T follicular helper cell (primary cell): ENCODE measurements at places on chromosomes 5 and 9.

DNA sequence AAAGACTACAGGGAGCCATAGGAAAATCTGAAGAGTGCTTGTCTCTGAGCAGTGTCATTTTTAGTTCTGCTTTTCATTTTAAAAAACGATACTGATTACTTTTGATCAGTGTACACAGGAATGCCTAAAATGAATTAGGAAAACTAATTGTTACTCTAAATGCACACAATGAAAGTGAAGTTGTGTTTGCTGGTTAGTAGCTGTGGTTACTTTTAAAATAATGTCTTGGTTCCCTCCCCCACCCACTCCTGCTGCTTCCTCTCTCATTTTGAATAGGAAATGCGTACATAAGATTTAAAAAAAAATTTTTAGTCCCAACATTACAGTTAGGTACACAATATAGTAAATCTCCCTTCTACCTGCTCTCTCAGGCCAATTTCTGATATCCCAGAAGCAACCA is 47.5 kb upstream of the PLPP1 start:
- DNase-seq: no peak

DNA sequence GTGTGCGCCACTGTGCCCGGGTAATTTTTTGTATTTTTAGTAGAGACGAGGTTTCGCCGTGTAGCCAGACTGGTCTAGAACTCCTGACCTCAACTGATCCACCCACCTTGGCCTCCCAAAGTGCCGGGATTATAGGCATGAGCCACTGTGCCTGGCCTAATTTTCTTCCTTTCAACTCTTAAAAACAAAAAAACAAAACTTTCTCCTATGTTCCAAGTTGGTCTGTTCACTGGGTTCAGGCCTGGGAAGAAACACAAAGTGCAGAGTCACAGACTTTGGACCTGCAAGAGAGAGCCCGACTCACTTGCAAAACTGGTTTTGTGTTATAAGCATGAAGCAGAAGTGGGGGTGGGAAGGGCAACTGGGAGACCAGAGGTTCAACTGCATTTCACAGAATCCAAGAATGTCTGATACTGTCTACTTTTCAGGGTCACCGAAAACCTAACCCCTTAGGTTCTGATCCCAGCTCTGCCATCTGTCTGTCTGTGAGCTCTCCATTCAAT is 5.2 kb upstream of the HDHD3 start:
- DNase-seq: no peak

DNA sequence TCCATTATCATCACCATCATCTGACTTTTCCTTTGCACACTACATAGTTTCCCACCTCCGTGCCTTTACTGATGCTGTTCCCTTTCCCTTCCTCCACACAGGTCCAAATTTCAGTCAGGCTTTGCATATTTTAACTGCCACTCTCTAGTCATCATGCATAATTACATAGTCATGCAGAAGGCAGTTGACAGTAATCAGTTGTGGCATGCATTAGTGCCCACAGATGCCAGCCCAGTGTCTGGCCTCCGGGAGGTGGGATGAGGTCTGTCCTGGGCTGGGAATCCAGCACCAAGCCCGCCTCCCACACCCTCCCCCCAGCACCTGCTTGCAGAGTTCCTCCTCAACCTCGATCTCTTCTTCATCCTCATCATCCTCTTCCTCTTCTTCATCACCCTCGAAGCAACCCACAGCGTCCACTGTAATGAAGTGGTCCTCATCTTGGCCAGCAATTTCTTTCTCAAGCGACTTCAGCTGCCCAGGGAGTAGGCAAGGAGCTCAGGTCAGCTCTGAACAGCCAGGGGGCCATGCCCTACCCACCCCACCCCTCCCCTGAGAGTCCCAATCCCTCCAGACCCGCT is 8.8 kb downstream of the BBLN start:
- DNase-seq: no peak

- no peak for DNase-seq
Observed at GRCh38 chr5:115844321-115844817, 2.6 kb downstream of the AP3S1 start.
